ENCODE measurements at places on chromosomes 13 and 19.

DNA sequence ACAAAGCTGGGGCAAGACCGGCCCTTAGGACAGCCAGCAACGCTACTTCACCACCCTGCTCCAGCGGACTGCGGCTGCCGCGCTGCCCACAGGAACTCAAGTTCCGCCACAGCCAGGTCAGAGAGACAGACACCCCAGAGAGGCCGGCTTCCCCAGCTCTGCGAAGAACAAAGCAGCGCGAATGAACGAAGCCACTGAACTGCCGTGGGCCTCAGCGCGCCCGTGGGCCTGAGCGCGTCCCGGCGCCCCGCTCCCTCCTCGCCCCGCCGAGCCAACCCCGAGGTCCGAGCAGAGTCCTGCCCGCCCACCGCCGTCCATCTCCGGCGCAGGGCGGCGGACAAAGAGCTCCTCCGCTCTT lies 158.4 kb downstream of the RNF17 start:
- DNase-seq: no peak

- no peak for DNase-seq
These were observed 3.6 kb downstream of the UQCR11 start for GRCh38 chr19:1601613-1602064.

- no peak for DNase-seq
These were observed 1.2 kb downstream of the RNF113B start for GRCh38 chr13:98175823-98176222.

DNA sequence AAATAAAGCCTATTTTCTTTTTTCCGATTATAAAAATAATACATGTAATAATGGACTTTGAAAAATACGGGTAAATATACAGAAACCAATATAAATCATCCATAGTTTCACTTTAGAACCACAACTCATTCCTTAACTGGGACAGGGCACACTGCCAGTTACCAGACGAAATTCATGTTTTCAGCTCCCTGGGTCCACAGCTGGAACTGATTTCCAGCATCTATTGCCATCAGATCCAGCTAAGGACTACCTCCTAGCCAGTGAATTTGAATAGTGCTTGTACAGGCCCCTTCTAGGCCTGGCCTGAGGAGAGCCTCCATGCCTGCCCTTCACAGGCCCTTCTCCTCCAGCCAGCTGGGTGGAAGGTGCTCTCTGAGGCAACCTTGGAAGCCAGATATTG lies 30.0 kb upstream of the ATP12A start:
- DNase-seq: no peak

- DNase-seq: no peak
These were observed 191.0 kb upstream of the HTR2A start for GRCh38 chr13:47087841-47088240.

DNA sequence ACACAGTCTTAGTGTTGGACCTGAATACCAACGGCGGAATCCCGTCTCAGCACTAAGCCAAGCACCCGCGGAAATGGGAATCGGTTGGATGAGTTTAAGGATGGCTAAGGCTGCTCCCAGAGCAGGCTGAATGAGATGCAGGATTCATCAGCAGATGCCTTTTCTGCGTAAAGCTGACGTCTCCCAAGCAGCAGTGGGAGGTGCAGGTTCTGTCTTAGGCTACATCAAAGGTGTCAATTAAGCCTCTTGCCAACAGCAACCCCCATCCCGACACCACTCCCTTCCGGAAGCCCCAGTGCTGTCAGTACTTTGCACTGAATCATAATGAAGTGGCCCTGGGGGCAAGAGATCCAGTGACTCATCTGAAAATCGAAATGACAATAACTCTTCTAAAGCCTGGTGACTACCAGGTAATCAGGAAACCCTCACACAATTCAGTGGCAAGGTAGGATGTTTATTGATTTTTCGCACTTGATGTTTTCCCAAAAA lies 275.6 kb downstream of the DCLK1 start:
- DNase-seq: no peak

DNA sequence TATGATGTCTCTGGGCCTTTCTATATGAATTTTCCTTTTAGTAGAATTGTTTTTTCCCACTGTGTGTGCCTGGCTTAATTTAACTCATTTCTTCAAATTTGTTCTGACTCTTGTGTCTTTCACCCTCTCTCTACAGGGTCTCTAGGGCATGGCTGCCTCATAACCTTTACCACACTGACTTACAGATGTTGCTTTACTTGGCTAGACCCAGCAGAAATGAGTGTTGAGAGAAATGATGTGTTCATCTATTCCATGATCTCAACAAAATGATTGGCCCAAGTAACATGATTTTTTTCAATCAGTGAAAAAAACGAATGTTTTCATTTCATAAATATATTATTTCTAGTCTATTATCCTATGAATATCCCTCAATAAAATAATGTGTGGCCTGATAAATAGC lies 195.0 kb downstream of the GPC5 start:
- no peak for DNase-seq

- no peak for DNase-seq
These were observed 133.5 kb downstream of the UQCRFS1 start for GRCh38 chr19:29079356-29080032.

DNA sequence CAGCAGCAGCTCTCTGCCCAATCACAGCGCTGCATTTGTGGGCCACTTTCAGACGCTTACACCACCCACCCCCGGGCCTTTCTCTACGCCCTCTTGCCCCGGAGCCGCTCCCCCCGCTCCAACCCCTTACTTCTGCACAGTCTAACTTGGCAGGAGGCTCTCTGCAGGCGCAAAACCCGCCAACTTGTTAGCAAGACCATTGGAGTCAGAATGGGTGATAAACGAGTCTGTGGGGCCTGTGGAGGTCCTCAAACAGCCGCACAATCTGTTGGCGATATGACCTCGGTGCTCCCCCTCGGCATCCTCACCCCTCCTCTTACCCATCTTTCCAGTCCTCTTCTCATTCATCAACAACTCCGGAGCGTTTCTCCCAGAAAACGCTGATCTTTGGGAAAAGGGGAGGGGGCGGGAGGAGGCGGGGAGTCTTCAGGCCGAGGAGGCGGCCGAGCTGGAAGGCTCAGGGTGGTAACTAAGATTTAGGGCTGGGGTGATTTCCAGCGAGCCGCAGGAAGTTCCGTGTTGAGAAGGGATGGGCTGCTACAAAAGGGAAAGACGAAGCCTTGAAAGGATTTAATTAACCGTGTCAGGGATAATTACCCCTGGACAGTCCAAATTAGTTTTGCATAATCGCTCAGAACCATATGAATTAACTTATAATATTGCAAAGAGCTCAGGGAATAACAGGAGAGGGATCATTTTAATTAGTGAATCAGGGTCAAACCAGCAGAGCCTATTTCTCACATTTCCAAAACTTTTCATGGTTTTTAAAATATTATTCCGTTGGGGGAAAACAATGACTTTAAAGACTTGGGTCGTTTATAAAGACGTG lies 4.1 kb downstream of the SOX21 start:
- DNase-seq: peak; percentile 66

GRCh38 chr13:71587817-71588216 lies 279.2 kb downstream of the DACH1 start:
- no peak for DNase-seq

- DNase-seq: no peak
These were observed 55.1 kb upstream of the TNFRSF19 start for GRCh38 chr13:23515116-23515515.

GRCh38 chr19:18613589-18614234 lies 1.0 kb downstream of the TMEM59L start:
- no peak for DNase-seq

DNA sequence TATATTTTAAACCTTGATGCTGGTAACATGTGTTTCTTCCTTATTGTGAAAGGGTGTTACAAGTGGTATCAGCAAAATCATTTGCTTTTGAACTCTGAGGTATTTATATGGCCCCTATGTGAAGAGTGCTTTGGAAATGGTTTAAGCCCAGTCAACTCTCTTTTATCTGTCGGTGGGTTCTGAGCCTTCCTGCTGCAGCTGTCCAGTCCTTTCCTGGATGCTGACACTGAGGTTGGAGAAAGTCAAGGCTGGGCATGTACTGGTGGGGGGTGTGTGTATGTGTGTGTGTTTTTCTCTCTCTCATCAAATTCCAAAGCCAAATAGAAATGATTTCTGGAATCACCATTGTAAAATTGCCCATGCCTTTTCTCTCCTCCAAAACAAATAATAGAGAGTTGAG lies 221.2 kb downstream of the LMO7 start:
- no peak for DNase-seq

DNA sequence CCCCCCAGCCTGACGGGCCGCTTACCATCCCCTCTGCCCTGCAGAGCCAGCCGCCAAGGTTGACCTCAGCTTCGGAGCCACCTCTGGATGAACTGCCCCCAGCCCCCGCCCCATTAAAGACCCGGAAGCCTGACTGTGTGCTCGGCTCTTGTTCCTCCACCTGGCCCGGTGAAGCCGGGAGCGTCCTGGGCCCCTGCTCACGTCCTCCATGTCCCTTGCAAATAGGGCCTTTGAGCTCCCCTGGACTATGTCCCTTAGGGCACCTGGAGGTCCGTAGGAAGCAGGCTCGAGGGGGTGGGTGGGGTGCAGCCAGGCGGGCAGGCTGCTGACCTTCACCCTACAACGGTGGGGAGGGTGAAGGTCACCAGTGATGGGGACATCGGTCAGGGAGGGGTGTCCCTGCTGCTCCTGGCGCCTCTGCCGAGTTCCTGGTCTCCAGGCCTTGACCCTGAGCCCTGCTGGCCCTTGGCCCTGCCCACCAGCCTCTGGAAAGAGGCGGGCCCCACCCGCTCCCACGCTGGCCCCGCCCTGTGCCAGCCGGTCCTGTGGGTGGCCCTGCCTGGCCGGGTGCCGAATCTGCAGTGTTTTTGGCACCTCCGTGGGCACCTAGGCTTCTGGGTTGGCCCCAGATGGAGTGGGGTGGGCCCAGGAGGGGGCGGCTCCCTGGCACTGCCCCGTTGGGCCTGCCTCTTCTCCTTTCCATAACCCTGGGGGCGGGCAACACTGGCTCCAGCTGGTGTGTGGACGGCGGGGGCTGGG lies 3.3 kb downstream of the ATP5F1D start:
- DNase-seq: no peak

GRCh38 chr13:44307255-44307654 lies 66.4 kb upstream of the SERP2 start:
- DNase-seq: no peak

- no peak for DNase-seq
These were observed 29.1 kb downstream of the CERS4 start for GRCh38 chr19:8238251-8238650.

DNA sequence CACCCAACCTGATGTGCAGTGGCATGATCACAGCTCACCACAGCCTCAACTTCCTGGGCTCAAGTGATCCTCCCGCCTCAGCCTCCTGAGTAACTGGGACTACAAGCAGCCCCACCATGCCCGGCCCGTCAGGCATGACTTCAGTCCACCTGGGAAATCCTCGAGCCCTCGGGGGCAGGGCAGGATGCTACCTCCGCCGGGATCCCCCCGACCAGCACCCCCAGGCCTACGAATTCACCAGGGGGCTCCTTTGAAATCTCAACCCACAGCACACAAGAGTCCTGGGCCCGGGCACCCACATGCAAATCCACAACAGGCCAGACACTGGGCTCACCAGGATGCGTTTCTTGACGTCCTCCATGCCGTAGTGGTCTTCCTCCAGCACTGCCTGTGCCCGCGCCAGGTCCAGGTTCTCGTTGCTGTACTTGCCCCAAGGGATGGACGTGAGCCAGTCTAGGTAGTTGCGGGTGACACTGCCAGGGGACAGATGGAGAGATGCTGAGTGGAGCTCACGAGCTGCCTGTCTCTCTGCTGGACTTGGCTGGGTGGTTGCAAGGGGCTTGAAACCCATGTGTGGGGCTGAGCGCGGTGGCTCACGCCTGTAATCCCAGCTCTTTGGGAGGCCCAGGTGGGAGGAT lies 10.5 kb downstream of the RPL36 start:
- DNase-seq: no peak

DNA sequence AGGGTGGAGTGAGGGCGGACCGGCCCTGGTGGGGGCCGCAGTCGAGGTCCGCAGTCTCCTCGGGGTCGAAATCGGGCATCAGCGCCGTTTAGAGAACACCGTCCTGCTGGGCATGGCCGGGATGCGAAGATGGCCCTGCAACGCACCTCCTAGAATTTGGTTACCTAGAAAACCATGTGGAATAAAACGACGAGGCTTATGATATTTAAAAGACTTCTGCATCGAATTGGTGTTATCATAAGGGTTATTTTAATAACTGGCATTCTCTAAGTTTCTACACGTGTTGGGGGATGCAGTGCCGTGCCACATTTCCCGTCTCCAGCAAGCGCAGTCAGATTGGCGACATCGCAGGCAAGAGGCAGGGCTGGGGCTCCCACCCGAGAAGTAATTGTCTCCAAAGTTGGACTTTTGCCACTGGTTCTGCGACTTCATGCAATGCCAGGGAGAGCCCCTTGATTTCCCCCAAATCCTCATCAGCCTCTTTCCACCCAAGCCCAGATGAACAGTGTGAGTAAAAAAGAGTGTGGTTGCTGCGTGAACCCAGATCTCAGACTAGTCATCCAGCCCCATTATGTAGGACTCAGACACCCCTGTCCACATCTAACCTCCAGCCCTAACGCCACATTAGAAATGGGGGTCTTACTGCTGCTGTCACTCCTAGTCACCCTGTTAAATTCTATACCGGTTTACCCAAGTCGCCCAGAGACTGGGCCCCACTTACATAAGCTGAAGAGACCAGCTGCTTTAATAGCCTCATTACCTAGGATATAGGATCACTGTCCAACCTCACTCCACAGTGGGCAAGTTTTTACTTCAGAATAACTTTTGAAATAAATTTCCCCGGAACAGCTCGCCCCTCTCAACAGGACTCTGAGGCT lies 571 bp upstream of the DHRS12 start:
- peak; percentile 90 for DNase-seq

DNA sequence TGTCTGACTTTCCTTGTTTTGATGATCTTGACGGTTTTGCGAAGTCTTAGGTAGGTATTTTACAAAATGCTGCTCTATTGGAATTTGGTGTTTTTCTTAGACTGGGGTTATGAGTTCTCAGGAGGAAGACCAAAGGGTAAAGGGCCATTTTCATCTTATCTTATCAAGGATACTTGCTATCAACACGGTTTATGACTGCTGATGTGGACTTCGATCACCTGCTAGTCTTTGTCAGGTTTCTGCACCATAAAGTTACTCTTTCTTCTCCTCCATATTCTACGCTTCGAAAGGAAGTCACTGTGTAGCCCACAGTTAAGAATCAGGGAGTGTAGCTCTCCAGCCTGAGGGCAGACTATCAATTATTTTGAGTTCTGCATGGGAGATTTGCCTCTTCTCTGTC lies 7.4 kb upstream of the CEBPG start:
- DNase-seq: no peak

DNA sequence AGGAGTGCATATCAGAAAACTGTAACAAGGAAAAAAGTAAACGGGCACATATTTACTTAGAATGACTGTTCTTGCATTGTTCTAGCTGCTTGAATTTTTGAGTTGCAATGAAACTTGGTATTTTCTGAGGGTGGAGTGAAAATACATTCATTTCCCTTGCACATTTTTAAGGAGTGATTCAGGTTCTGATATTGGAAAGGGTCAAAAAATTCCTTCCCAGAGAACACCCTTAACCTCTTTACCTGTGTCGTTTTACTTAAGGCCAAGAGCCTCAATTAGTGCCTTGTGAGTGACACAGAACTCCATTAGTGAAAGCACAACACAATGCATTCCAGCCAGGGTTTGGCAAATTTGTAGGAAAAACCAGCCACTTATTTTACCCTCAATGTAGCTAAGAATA lies 2.3 kb downstream of the ITGBL1 start:
- DNase-seq: no peak

GRCh38 chr13:74687442-74688182 lies 553.4 kb upstream of the KLF12 start:
- no peak for DNase-seq
